ENCODE measurements at places on chromosomes 2 and 18.

DNA sequence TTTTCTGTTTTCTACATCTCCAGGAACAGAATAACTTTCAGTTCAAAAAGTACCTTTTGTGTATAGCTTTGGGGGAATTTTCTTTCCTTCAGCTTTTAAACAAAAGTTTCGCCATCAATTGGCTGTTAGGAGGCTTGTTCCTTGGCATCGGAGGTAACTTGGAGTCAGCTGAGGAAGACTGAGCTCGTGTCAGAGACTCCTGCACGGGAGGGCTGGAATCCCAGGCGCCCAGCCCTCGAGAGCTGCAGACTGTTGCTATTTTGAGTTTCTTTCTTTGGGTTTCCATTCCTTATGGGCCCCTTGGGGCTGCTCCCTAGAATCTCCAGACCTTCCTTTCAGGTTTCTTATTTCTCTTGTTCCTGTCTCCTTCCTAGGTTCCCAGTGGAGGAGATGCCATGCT is 8.1 kb downstream of the EMILIN2 start:
- DNase-seq: no peak

GRCh38 chr2:56318147-56318546 is 134.4 kb downstream of the CCDC85A start:
- DNase-seq: no peak

- DNase-seq: no peak
Observed at GRCh38 chr2:35787302-35788031, 568.1 kb upstream of the CRIM1 start.

- no peak for DNase-seq
Observed at GRCh38 chr2:20430461-20431300, 16.2 kb upstream of the RHOB start.

DNA sequence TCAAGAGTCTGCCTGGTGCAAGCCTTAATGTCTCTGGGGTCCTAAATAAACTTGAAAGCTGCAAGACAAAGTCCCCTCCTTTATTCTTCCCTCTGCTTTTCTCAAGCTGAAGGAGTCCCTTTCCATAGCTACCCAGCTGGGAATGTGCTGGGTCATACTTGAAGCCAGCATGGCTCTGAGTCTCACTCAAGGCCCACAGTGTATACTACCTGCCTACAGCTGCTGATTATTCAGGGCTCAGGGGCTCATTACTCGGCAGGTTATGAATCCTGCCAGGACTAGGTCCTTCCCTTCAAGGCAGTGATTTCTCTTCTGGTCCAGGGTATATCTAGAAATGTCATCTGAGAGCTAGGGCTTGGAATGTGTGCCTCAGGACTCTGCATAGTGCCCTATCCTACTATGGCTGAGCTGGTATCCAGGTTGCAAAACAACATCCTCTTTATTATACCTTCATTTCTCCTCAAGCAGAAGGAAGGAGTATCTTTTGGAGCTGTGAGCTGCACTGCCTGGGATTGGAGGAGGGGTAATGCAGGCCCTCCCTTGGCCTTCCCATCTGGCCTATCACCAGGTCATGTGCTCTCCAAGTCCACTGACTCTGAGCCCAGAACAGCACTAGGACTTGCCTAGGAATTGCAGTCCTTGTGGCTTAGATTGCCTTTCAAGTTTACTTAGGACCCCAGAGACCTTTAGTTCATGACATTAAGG is 22.3 kb downstream of the IL1RN start:
- DNase-seq: no peak

DNA sequence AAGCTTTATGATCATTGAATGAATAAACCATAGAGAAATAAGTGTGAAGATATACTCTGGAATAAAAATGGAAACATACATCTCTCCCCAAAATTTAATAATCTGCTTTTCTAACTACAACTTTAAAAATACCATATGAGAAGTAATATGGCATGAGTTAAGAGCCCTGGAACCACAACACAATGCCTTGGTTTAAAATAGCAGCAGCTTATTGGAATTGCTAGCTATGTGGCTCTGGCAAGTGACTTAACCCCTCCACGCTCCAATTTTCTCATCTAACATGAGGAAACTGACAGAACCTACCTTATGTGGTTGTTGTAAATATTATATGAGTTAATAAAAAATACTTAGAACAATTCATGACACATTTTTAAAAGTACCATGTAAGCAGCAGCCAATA is 76.4 kb downstream of the VPS54 start:
- DNase-seq: no peak

- no peak for DNase-seq
Observed at GRCh38 chr18:75546964-75547363, 119.5 kb upstream of the SMIM21 start.

- no peak for DNase-seq
Observed at GRCh38 chr18:332721-333510, 65.1 kb upstream of the THOC1 start.

- no peak for DNase-seq
Observed at GRCh38 chr2:27569398-27569797, 13.4 kb upstream of the ZNF512 start.

GRCh38 chr2:151782378-151783132 is 45.7 kb downstream of the ARL5A start:
- DNase-seq: no peak

DNA sequence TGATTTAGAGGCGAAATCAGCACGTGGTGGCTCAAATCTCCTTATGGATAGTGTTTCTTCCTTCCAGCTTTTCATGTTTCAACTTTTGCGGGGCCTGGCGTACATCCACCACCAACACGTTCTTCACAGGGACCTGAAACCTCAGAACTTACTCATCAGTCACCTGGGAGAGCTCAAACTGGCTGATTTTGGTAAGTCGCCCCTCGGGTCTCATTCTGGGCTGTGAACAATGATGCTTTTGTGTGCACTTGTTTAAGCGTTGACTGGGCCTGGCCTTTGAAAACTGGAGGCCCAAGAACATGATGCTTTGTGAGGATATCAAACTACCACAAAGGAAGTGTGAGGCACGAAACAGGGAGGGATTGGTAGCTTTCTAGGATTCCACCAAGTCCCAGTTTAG is 27.4 kb downstream of the CDK15 start:
- no peak for DNase-seq

- no peak for DNase-seq
Observed at GRCh38 chr2:144249035-144249637, 270.8 kb downstream of the ZEB2 start.

- no peak for DNase-seq
Observed at GRCh38 chr2:10362096-10362897, 59.6 kb downstream of the HPCAL1 start.

GRCh38 chr2:152396051-152396511 is 61.1 kb downstream of the FMNL2 start:
- DNase-seq: no peak

GRCh38 chr2:85872536-85873161 is 16.1 kb downstream of the ST3GAL5 start:
- no peak for DNase-seq

DNA sequence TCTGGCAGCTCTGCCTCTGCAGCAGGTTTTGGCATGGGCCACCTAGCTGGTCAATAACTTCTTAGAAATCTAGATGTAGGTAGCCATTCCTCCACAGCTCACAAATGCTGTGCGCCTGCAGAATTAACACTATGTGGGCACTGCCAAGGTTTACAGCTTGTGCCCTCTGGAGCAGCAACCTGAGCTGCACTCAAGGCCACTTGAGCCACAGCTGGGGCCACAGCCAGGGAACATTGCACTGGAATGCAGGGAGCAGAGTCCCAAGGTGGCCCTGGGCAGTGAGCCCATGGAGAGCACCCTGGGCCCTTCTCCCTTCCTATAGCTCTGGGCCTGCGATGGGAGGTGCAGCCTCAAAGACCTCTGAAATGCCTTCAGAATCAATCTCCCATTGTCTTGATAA is 365.3 kb downstream of the SATB2 start:
- DNase-seq: no peak

DNA sequence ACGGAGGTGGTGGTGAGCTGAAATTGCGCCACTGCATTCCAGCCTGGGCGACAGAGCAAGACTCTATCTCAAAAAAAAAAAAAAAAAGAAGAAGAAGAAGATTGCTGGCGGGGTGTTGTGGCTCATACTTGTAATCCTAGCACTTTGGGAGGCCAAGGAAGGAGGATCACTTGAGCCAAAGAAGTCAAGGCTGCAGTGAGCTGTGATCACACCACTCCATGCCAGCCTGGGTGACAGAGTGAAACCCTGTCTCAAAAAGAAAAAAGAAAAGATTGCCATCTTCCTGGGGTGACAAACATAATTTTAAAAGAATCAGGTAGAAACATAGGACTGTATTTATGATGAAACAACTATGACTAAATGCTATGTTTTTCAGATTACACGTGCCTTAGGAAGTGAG is 55.1 kb upstream of the EML4 start:
- no peak for DNase-seq

DNA sequence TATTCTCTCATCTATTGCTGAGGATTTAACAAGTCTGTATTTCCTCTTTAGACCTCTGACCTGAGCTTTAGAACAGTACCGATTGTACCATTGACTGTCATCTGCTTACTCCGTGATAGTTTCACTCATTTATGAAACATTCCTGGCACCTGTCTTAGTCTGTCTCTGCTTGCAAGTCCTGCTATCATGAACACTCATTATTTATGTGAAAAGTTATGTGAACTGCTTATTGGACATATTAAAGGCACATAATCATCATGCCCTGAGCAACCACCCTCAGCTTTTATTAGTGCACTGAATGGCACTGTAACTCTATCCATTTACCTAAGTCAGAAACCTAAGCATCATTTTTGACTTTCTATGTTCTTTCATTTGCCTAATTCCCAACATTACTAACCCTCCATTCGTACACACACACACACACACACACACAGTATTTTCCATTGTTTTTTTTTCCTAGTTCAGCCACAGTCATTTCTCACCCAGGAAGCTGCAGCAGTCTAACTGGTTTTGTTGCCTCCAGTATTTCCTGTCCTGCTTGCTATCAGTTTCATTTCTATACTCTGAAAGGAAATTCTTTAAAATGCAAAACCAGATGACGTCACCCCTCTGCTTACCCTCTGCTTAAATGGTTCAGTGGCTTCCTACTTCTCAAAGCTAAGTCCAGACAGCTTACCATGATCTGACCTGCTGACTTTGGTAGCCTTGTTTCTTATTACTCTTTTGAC is 146.1 kb downstream of the HAUS1 start:
- DNase-seq: peak; percentile 86

- DNase-seq: no peak
Observed at GRCh38 chr2:117967977-117968718, 45.7 kb downstream of the CCDC93 start.

GRCh38 chr18:1302861-1303260 is 398.2 kb downstream of the ADCYAP1 start:
- DNase-seq: no peak

- DNase-seq: no peak
Observed at GRCh38 chr2:170368370-170368769, 190.4 kb downstream of the MYO3B start.

DNA sequence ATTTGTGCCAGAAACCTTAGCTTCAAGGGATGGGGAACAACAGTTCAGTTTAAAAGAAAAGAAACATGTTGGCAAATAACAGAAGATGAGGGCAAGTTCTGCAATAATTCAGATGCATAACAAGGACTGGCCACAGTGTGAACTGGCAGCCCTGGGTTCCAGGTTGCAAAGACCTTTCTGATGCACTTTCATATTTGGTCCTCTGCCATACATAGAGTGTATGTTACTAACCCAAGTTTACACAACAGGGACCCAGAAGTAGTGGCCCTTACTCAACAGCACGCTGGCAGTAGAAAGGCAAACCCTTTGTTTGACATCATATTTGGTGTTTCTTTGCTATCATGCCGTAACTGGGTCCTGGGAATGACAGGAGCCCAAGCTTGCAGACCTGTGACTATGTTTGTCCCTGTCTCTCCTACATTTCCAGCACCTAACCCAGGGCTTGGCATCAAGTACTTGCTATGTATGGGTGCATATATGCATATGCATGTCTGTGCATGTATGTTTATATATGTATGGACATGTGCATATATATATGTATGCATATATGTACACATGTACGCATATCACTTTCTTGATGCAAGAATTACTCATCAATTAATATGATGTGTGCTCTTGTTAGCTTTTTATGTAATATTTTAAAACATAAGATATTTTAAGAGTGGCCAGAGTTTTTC is 94.3 kb downstream of the MBP start:
- DNase-seq: no peak

DNA sequence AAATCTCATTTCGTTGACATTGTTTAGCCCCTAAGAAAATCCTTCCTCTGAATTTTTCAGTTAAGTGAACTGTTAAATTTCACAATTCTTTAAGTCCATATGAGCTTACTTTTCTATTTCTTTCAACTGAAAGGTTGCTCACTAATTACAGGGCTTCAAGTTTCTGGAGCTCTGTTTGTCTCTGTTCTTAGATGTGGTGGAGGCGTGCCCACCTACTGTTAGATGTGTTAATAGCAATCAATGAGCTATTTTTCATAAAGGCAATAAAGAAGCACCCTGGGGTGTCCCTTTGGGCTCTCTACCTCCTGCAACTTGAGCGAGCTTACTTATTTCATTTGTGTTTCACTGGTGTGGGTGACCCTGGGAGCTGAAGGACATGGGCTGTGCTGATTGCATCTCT is 25.0 kb downstream of the CREG2 start:
- peak; percentile 31 for DNase-seq

GRCh38 chr2:109304242-109304641 is 175.2 kb downstream of the SH3RF3 start:
- no peak for DNase-seq

DNA sequence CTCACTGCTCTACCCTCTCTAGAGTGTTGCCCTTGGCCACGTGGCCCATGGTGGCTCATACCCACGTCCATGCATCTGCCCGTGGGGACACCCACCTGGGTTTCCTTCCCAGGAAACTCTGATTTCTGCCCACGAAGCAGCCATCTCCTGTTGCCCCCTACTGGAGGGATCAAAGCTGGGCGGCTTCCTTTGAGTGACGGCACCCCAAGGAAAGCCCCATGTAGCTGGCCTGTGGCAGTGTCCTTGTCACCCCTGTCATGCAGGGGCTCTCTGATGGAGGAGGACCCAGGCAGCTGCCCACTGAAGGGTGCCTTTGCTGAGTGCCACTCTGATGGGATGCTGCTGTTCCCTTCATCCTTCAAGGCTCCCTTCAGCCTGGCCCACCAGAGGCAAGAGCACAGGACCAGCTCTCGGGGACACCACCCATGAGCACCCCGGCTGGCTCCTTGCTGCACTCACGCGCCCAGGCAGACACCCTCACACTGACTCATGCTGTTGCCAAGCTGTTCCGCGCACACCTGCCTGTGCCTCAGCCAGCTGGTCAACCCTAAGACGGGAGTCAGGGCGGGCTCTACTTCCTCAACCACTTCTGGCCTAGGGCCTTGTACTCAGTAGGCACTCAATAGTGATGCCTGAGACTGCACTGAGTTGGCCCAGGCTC is 101.1 kb downstream of the CTIF start:
- DNase-seq: no peak

GRCh38 chr18:79528846-79529245 is 133.1 kb downstream of the NFATC1 start:
- DNase-seq: peak; percentile 80

- no peak for DNase-seq
Observed at GRCh38 chr18:55605733-55606338, 17.8 kb upstream of the TCF4 start.

- DNase-seq: no peak
Observed at GRCh38 chr2:157159221-157159934, 98.1 kb upstream of the GALNT5 start.

- DNase-seq: peak; percentile 43
Observed at GRCh38 chr2:25333981-25334380, 7.7 kb downstream of the DNMT3A start.

- DNase-seq: no peak
Observed at GRCh38 chr2:226122041-226122440, 677.6 kb downstream of the IRS1 start.
